ENCODE measurements at places on chromosomes 1 and 21.

- no peak for DNase-seq
These were observed 135.5 kb downstream of the GLIS1 start for GRCh38 chr1:53603431-53603830.

GRCh38 chr1:217188280-217189237, 442.3 kb downstream of the GPATCH2 start:
- no peak for DNase-seq

- no peak for DNase-seq
These were observed 9.7 kb downstream of the BACH1 start for GRCh38 chr21:29308456-29308783.

GRCh38 chr21:46515109-46515508, 56.4 kb downstream of the DIP2A start:
- DNase-seq = no peak

DNA sequence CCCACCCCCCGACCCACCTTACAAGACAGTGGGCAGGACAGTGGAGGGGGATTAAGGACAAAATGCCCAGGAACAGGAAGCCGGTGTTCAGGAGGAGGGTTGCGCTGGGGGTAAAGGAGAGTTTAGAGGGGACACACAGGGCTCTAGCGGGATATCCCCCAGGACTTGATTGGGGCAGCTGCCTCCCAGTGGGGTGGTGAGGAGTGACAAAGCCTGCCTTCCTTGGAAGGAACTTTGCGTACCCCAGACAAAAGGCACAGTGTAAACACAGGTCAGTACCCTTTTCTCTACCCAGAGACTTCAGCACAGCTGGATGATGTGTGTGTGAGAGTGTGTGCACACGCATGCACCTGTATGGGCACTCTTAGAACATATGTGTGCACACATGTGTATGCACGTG, 51.7 kb upstream of the BCAR3 start:
- no peak for DNase-seq

DNA sequence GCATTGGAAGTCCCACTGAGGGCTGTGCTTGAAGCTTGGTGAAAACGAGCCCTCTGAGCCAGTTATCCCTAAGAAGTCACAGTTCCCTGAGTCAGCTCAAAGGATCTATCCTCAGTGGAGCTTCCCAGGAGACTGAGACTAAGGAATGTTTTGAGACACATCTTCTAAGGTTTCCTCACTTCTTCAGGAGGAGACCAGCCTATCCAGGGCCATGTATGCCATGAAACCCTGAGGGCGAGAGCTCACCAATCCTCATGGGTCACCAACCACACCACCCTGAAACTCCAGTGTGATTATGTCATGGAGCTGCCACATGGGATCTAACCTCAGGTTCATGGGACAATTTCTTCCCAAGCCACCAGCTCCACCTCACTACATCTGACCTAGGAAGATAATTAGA, 7.6 kb upstream of the TIE1 start:
- no peak for DNase-seq

DNA sequence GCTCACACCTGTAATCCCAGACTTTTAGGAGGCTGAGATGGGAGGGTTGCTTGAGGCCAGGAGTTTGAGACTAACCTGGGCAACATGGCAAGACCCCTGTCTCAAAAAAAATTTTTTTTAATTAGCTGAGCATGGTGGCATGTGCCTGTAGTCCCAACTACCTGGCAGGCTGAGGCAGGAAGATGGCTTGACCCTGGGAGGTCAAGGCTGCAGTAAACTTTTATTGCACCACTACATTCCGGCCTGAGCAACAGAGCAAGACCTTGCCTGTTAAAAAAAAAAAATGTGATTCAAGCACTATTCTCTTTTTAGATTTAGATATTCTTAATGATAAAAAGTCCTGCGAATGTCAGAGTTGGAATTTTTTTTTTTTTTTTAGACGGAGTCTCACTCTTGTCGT, 102.5 kb upstream of the L1TD1 start:
- no peak for DNase-seq

GRCh38 chr21:34517491-34518245, 5.7 kb upstream of the KCNE1 start:
- DNase-seq = no peak

DNA sequence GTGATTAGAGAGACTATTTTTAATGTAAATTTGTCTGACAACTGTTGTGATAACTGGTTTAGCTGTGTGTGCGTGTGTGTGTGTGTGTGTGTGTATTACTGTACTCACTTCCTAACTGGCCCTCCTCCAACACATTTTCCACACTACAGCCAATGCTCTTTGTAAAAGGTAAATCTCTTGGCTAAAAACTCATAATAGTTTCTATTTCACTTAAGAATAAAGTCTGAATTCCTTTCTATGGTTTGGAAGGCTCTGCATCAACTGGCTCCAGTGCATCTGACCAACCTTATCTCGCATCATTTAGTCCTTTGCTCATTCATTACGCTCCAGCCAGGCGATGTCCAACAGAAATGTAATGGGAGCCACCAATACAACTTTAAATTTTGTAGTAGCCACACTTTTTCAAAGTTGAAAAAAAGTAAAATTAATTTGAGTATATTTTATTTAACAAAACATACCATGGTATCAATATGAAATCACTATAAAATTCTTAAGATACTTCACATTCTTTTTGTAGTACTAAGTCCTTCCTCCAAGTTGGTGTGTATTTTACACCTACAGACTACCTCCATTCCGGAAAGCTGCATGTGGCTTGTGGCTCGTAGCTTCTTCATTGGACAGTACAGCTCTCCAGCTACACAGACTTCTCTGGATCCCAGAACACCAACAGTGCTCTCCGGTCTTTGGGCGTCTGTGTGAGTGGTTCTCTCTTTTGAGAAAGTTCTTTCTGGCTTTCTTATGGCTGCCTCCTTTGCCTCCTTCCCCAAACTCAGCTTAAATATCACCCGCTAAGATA, 68.9 kb downstream of the NRIP1 start:
- DNase-seq = no peak

DNA sequence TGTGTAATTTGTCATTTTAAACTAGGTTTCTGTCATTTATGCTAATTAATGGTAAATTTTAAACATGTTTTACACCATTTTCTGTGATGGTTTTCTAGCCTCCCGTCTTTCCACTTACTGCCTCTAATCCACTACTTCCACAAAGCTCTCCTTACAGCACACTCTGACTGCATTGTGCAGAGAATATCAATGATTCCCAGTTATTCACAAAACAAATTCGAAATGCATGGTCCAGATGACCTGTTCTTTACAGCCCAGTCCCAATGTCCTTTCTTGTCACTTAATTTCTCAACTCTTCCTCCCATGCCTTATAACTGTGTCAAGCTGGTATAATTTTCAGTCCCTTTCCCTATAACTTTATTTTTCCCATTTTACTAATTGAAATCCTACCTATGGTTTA, 770.5 kb downstream of the USP25 start:
- no peak for DNase-seq

GRCh38 chr1:112395821-112396652, at the start of gene CTTNBP2NL:
Gene CTTNBP2NL (plus strand): TSS chr1:112396214. CDS start chr1:112416166, 19,952 bp downstream.
- DNase-seq = peak; percentile 98

DNA sequence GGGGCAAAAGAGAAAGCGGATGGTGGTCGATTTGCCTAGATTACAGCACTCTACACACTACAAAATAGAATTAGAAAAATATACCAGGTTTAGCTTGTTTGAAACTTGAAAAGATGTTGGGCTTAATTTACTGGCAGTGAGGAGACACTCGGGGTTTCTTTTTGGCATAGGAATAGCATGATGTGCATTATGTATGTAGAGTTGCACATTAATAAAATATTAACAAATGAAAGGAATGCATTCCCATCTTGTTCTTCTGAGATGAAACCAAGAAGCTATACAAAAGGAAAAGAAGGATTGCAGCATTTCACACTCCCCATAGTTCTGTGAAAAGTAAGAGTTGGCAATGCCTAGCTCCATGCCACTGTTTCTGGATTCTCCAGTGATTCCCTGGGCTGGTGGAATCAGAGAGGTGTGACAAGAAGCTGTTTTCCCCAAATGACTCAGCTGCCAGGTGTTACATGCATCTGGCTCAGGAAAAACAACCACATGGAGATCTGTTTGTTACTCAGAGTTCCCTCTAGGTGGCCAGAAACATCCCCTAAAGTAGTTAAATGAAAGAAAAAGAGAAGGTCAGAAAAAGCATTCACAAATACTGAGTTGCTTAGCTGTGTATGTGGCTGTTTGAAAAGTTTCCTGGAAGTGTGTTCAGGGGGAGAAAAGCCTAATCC, 115.6 kb downstream of the UCK2 start:
- DNase-seq = no peak

GRCh38 chr21:44960141-44961092, 20.6 kb downstream of the SLX9 start:
- DNase-seq = no peak

- no peak for DNase-seq
These were observed 303.8 kb upstream of the LRRC7 start for GRCh38 chr1:69263921-69264391.

DNA sequence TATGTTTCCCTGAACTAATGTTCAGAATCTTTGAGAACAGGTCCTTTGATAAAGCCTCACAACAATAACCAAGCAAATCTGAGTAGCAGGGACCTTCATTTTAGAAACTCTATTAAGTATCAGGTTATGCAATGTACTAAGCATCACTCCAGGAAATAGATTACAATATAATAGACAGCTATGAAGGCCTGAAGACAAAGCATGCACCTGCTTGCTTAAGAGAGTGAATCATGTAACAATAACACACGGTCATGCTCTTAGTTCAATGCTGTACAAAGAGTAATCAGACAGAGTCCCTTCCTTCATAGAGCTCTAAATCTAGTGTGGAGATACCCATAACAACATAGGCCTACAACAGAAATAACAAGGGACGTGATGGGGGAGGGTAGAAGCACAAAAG, 8.1 kb upstream of the CMPK1 start:
- peak; percentile 71 for DNase-seq

DNA sequence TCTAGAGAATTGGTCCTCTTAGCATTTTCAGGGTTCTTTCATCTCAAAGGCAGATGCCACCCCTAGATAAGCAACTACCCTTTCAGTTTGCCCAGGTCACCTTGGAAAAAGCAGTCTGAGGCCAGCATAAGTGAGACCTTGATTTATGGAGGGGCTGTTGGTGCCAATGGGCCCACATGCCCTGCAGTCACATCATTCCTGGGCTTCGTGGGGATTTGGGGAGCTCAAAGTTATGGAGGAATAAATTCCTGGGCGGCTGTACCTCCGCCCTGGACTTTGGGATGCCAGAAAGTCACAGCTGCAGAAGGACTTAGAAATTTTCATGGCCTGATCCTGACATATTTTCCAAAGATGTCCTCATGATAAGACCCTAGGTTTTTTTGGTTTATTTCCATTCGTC, 2.7 kb upstream of the SDHB start:
- DNase-seq = no peak

Measured in RWPE1 (cell line).